Suprapubic skin (tissue), 4 donors: ENCODE measurements at places on chromosomes 7 and 10.
A peak's percentile ranks its signal among the peaks of the same experiment; 100 is the strongest.

- peak; percentile 87 for DNase-seq
Observed at GRCh38 chr7:25857376-25858067, 294.5 kb upstream of the NFE2L3 start.

DNA sequence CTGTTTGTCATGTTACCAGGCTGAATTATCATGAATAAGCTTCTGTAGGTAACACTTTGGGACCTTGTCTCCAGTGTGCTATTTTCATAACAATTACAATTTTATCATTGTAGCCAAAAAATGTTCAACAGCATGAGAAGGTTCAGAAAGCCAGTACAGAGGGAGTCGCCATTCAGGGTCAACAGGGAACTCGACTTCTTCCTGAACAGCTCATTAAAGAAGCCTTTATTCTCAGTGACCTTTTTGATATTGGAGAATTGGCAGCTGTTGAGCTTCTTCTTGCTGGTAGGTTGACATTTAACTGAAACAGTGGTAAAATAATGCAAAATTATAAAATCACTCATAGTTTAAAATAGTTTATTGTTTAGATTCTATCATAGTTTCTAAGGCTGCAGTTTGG, 15.8 kb downstream of the NUP205 start:
- DNase-seq: no peak

DNA sequence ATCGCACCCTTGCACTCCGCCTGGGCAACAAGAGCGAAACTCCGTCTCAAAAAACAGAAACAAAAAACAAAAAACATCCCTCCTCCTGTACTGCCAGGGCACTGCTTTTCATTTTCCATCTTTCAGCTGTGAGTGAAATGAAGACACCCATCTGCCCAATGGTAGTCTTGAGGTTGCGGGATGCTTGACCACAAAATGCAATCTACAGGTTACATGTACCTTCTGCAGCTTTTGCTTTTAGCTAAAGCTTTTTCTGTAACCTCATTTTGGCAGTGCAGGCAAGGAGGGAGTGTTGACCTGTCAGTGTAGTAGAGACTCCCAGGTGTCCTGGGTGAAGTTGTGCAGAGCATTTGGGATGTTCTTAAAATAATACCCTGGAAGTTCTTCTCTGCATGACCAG, 476.5 kb downstream of the CALN1 start:
- no peak for DNase-seq

DNA sequence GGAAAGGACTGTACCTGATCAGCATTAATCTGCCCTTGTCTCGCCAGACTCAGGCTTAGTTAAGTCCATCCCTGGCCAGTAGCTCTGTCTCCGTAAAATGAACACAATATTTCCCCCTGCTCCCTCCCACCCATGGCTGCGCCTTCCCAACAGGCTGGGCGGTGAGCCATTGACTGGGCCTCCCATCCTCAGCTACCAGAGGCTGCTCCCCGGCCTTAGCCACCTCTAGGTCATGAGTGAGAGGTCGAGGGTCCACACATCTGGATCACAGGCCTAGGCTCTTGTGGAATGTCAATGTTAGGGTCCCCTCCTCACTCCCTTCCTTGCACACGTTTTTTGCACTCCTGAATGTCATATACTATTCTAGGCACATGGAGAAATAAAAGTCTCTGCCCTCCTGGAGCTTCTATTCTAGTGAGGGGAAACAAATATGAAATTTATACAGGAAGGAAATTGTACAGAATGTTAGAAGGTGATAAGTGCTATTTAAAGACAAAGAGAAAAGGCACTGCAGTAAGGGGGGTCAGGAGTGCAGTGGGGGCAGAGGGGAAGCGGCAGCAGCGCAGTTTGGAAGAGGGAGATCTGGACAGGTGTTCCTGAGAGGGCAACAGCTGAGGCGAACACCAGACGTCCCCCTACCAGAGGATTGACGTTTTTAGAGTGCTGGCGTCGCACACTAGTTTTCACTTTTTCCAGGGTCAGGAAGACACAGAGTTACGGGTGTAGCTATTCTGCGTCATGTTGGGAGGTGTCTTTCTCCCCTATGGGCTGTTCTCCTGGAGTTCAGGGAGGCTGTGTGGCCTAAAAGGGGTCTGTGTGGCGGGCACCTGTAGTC, 17.2 kb upstream of the EIF5AL1 start:
- DNase-seq: no peak

GRCh38 chr7:99525713-99526440, 21.4 kb downstream of the ZKSCAN5 start:
- no peak for DNase-seq

DNA sequence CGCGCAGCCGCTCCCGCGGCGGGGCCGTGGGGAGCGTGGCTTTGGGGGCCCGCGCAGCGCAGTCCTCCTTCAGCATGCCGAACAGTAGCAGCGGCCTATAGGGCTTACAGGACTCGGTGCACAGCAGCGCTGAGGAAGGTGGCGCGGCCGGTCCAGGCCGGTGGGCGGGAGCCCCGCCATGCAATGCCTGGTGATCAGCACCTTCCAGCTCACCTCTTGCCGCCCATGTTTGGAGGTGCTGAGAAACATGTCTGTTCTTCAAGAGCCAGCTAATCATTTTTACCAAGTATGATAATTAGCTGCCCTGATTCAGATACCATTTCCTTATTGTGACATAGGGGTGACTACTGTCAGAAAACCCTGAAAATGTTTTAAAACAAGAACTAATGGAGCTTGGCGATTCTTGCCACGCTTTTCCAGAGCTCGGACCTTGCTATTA, 33.5 kb upstream of the SFTPD start:
- DNase-seq: no peak

DNA sequence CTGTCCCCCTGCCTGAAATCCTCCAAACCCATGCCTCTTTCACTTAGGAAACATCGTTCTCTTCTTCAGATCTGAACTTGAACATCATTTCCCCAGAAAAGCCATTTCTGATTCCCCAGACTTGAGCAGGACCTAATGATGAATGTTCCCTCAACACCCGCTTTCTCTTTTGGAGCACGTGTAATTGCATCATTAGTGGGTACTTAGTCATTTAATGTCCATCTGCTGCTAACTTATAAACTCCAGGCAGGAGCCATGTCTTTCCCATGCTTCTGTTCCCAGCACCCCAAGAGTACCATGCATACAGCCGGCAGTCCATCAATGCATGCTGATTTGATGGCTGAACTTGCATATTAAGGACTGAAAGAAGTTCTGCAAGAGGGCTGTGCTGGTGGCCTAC, 36.5 kb upstream of the ECHDC3 start:
- no peak for DNase-seq

DNA sequence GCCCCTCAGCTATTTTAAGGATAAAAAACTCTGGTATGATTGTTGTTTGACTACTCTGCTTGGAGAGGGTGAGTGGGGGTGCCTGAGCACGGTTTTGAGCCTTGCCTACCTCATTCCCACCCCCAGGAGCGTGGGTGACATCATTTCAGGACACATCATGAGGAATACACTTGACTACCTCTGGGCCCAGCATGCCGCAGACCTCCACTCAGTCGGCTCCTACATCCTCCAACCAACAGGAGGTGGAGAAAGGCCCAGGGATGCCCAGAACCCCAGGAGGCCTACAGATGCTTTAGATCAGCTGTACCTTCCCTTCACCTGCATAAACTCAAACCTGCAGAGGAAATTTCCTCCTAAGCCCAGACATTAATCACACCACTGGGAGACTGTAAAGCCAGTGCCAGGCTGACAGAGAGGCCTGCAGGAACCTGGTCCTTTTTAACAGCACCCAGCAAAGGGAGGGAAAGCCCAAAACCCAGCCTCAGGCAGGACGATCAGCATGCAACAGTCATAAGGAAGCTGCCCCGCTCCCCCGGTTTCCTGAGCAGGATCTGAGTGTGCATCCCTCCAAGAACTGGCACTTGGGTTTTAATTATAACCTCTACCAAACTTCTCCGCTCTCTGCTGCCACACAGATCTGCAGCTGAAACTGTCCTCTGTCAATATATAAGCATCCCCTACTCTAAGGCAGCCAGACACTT, 61.7 kb upstream of the ZNRF2 start:
- no peak for DNase-seq

DNA sequence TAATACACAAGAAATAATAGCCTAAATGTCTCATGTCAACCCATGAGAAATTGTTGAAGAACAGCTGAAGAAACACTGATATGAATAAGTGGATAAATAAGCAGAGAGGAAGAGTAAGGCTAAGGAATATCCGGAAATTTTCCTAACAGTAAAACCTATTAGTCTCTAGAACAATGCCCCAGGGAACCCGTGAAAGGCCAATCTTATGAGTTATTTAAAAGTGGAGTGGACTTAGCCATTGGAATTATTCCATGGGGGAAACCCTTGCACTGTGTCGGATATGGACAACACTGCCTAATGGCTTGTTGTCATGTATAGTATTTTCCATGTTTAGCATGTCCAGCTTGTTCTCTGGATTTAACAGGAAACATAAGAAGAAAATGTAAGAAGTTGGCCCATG, 217.2 kb upstream of the PLXNA4 start:
- no peak for DNase-seq

GRCh38 chr7:35454575-35455385, 200.9 kb upstream of the TBX20 start:
- no peak for DNase-seq

DNA sequence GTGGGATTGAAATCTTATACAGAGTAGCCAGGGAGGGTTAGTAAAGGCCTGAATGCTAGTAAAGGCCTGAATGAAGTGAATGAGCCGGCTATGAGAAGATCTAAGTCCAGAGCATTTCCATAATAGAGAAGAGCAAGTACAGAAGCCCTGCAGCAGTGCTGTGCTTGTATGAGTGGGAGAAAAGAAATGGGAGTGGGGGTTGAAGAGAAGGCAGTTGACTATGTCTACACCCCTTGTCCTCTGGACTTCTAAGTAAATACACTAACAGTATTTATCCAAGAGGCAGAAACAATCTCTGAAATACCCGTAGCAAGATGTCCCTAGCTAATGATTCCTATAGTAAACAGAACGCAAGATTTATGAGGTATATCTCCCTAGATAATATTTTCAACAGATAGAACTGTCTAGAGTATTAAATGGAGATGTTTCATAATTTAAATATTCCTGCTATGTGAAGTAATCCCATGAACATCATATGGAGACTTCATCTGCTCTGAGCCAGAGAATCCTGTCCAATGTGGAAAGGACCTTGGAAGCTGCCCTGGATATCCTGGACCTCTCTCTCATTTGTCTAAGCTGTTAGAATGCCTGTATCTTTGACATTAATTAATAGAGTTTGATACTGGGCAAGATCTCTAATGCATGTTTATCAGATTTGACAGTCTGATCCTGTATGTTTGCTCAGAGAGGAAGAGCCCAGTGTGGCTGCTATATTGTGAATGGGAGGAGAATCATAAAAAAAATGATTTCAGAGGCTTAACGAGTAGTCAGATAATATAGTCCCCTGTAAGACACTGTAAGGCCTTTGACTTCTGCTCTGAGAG, 171.6 kb downstream of the LRRN3 start:
- DNase-seq: no peak

DNA sequence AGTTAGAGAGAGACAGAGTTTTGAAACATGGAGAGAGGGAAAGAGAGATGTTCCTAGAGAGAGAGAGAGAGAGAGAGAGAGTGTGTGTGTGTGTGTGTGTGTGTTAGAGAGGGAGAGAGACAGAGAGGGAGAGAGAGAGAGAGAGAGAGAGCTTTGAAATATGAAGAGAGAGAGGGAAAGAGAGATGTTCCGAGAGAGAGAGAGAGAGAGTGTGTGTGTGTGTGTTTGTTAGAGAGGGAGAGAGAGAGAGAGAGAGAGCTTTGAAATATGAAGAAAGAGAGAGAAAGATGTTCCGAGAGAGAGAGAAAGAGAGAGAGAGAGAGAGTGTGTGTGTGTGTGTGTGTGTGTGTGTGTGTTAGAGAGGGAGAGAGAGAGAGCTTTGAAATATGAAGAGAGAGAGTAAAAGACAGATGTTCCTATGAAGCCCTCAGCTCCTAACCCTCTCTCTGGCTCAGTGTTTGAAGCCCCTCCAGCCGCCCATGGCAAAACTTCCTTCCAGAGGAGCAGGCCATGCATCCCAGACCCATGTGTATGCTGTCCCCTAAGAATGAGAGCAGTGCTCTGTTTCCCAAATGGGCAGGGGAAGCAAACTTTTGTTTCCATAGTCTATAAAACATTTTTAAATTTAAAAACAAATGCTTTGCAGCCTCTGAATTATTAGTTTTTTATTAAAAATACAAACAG, 130.9 kb downstream of the KCNMA1 start:
- DNase-seq: no peak

- no peak for DNase-seq
Observed at GRCh38 chr10:59880971-59881510, 25.3 kb downstream of the CCDC6 start.

GRCh38 chr10:7874864-7875263, 56.6 kb downstream of the TAF3 start:
- DNase-seq: no peak

- no peak for DNase-seq
Observed at GRCh38 chr10:122510326-122510725, 49.0 kb downstream of the HTRA1 start.

DNA sequence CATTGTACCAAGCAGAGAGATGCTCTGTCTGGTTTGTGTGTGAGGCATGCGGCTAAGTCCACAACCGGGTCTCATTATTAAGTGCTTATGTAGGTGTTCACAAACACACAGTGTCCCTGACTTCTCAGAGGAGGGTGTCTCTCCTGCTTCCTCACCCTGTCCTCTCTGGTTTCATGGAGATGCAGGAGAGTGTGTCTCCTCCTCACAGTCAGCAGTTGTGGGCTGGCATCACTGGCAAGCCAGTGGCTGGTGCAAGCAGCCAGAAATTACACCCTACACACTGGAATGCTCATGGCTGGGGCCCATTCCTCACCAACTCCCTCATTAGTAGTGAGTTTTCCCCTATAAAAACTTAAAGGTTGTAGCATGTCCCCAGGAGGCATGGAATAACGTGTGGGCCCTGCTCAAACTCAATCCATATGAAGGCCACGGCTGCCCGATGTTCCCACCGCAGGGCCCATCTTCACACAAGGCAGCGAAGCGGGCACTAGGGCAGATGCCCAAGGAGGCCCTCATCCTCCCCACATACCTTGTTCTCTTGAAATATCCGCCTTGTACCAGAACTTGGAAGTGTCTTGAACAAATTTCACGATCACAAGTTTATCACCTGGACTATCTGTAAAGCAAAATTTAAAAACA, 280.1 kb downstream of the TNS3 start:
- DNase-seq: no peak

DNA sequence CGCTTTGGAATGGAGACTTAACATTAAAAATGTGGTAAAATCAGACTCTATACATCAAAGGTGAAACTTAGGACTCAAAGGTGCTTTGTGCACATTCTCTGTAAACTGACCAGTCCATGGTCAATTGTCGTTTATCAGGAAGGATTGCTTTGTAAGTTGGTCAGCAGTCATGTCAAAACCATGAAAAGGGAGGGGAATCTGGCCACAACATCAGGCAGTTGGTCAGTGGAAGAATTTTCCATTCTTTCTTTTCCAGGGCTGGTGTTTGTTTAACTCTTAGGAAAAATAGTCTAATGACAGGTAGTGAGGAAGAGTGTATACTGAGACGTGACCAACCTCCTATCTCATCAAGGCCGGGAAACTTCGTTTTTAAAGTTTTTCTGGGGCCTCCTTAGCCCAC, 226.5 kb downstream of the ADK start:
- no peak for DNase-seq

DNA sequence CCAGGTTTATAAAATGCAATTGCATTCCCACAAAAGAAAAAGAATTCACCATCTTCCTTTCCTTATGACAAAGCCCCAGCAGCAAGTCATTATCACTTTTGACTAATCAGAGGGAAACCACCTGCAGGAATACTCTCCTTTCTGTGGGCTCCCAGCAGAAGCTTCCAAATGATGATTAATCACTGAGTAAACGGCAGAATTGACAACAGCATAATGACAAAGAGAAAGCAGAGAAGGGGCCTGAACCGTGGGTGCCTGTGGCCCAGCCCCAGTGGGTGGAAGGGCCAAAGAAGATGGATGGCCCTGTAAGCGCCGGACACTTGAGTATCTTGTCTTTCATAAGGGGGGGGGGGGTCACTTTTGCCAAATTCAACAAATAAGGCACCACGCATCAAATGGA, 152.4 kb upstream of the NRBF2 start:
- DNase-seq: no peak
